ENCODE measurements at places on chromosomes 11 and 22.
A peak's percentile ranks its signal among the peaks of the same experiment; 100 is the strongest.

- DNase-seq: no peak
These were observed 79.0 kb downstream of the TTC28 start for GRCh38 chr22:28600546-28601143.

GRCh38 chr11:108788565-108789199 lies 123.8 kb downstream of the DDX10 start:
- DNase-seq: no peak

- no peak for DNase-seq
These were observed 177.3 kb upstream of the SORL1-AS1 start for GRCh38 chr11:121630041-121630440.

GRCh38 chr11:14742849-14743559 lies 99.4 kb downstream of the PDE3B start:
- no peak for DNase-seq

- DNase-seq: no peak
These were observed 39.0 kb downstream of the CSNK2A3 start for GRCh38 chr11:11313902-11314692.

GRCh38 chr11:86243396-86243795 lies 1.2 kb upstream of the EED start:
- DNase-seq: no peak

- no peak for DNase-seq
These were observed 457.2 kb upstream of the CADM1 start for GRCh38 chr11:115961159-115962003.

DNA sequence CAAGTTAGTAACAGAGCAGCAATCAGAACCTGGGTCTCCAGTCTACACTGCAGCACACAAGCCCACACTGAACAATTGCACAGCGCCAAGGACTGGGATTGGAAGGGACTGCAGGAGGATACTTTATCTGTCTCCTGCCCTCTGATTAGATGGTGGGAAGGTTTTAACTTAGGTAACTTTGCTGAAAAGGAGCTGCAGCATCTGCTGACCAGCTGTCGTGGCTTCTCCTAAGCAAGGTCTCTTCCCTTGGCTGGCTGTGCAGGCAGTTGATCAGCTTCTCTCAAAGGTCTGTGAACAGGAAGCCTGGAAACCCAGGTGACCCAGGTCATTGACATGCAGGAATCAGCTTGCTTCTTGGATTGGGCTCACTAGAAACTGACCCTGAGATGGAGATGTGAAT lies 82.4 kb downstream of the ISX start:
- DNase-seq: no peak

DNA sequence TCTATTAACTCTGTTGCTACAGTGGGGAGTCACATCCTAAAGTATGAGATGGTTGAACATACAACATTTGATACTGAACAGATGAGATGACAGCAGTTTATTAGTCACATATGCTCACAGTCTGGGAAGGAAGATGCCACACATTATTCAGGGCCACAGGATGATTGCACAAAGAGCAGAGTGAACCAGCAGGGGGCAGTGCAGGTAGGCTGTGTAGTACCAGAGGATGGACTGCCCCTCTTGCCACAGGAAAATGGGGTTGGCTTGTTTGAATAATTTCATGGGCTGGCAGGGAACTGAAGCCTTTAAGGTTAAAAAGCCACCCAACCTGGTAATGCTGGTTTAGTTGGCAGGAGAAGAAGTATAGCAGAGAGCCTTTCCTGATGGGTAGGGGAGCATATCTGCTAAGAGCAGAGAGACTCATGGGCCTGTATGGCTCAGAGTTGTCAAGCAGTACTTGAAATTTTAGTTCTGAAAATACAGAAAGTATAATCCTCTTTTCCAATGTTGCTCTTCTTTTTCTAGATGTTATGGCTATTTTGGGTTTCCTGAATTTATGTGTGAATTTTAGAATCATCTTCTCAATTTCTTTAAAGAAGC lies 180.4 kb upstream of the B3GAT1 start:
- peak; percentile 20 for DNase-seq

GRCh38 chr11:65718531-65718930 lies 2.1 kb downstream of the RNASEH2C start:
- no peak for DNase-seq

- no peak for DNase-seq
These were observed 42.1 kb upstream of the JAM3 start for GRCh38 chr11:134026655-134027343.

- no peak for DNase-seq
These were observed 120.9 kb upstream of the MTNR1B start for GRCh38 chr11:92848578-92848977.

DNA sequence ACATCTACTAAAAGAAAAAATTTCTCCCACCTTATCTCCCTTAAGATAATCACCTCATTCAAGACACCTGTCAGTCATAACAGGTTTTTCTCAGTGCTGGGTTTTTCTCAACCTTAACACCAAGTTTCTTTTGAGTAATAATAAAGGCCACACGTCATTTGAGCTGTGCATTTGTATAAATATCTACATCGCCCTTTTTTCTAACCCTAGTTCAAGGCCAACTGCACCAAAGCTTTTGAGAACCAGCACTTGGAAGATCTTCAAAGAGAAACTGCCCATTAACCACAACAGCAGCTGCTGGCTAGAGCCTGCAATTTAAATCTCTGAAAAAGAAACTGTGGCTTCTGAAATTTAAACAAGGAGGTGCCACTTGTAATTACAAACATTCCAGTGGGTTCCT lies 6.9 kb downstream of the CADM1 start:
- no peak for DNase-seq

DNA sequence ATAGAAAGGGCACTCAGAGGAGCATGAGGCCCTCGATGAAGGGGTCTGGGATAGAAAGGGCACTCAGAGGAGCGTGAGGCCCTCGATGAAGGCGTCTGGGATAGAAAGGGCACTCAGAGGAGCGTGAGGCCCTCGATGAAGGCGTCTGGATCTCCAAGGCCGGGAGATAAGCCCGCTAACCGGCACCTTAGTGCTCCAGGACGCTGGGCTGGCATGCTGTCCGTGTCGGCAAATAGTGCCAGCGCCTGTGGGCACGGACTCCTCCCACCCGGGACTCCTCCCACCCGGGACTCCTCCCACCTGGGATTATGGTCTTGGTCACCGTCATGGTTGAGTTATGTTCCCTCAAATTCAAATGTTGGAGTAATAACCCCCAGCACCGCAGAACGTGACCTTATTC lies 725.3 kb downstream of the BRD1 start:
- no peak for DNase-seq

DNA sequence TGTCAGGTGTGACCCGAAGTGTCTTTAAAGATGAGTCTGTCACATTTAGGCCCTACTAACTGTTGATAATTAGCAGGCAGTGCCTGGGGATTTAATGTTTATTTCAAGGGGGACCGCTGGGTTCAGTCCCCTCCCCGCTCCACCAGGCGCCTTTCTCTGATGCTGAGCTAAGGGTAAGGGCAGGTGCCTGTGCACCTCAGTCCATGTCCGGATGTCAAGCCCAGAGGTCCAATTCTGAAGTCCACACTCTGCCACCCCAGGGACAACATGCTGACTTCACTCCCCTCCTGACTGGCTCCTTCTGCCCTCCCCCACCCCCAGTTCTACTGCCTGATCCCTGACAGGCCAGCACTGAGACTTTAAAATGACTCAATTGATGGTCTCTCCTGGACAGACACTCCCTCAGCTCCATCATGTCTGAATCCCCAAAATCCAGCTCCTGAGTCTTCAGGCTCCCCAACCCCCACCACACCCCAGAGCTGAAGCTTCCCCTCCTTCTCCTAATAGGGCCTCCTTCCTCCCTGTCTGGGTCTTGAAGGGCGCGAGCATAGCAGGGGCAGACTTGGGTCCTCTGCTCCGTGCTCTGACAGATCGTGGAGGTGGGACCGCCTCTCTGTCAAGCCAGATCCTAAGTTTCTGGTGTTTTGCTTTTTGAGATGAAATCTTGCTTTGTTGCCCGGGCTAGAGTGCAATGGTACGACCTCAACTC lies 49.8 kb upstream of the ANO1 start:
- DNase-seq: no peak

DNA sequence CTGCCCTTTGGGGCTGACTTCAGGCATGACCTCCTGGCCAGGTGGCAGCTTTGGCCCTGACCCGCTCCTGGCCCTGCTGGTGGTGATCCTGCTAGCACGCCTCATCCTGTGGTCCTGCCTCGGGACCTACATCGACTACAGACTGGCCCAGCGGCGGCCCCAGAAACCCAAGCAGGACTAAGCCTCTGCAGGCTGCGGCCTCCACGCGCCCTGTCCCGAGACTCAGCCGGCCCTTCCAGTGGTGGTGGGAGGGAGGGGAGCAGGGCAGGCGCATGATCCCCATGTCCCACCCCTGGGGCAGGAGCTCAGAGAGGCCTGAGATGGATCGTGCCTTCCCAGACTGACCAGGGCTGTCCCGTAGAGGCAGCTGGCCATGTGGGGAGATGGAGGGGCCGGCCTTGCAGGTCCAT lies 2.1 kb downstream of the SMIM38 start:
- DNase-seq: no peak

- DNase-seq: no peak
These were observed 2.3 kb downstream of the SCUBE2 start for GRCh38 chr11:9089061-9089460.

DNA sequence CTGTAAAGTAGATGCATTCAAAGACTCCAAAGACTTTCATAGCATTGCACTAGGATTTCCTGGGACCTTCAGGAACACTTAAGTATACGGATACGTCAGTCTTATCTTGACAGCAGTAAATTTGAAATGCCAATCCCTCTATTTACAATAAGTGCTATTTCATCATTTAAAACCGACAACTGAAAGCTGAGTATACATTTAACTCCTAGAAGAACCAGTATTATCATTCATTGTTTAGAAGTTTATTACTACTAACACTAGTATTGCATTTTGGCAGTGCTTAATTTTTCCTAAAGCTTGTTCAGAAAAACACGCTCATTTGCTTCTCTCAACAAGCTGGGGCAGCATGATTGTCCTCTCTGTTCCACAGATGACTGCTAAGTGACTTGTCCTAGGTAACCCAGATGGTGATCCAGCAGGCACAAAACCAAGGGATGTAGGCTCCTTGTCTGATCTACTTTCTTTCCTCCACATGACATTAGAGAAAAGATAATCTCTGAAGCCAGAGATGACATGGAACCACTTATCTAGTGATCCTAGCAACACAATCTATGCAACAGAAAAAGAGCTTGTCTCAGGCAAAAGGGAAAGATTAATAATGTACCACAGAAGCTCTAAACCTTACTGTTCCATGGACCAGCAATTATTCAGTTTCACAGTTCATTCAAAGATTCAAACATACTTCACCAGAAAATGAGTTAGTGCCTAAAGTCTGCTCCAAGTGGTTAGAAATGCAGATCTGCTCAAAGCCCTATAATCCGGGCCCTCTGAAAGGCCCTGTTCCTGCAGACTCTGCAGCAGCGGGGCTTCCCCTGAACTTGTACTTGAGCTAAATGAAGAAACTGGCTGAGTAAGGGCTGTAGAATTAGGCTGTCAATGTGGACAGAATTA lies 5.2 kb downstream of the MAML2 start:
- no peak for DNase-seq

DNA sequence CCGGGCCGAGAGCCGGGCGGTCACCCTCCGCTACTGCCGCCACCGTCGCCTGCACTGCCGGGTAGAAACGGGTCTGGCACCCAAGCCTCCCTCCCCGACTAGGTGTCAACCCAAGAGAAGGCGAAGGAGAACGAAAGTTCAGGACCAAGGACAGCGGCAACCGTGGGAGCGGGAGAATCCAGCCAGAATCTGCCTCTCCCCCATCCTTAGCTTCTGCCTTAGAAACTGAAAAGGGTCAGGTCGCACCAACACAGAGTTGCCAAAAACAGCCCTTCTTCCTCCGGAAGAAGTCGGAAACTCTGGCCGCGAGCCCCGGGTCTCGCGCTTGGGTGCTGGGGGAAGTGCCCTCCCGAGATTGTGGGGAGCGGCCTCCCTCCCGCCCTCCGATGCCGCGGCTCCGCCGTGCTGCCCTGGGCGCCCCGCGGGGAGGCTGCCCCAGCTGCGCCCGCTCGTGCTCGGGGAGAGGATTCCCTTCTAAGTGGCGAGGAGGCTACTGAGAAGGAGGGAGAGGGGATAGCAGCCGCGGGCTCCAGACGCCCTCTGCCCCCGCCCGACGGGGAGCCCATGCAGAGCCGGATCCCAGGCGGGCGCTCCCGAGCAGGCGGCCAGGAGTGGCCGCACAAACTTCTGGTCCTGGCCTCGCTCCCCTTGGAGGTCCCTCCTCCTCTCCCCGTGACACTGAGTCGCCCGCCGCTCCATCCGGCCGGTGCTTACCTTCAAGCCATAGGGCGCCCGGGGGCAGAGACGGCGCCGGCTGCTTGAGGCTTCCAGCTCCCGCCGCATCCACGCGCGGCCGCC lies 637 bp downstream of the DRD2 start:
- peak; percentile 19 for DNase-seq

DNA sequence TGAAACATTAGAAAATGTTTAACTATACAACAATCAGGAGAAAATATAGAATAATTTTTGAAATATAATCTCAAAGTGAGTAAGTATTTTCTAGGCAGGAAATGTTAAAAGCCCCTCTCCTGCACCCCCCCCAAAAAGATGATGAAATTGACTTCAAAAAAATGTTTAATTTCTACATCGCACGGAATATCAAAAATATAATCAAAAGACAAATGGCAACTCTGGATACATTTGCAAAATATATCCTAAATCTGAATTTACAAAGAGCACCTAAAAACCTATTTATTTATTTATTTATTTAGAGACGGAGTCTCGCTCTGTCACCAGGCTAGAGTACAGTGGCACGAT lies 36.9 kb downstream of the OR4D9 start:
- no peak for DNase-seq

DNA sequence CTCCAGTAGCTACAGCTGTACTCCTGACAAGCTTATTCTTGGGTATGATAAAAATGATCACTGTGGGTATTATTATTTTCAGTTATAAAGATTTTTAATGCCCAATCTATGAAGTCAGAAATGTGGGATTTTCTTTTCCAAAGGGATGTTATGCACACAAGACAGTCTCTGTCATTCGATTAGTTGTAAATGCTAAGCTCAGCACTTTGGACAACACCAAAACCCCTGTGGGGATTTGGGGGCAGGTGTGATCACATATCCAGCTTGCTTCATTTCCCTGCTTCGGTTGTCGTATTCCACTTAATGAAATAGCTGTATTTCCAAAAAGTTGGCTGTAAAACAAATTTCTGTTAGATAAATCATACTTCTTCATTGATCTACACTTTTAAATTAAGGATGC lies 931.5 kb downstream of the NTM start:
- no peak for DNase-seq

DNA sequence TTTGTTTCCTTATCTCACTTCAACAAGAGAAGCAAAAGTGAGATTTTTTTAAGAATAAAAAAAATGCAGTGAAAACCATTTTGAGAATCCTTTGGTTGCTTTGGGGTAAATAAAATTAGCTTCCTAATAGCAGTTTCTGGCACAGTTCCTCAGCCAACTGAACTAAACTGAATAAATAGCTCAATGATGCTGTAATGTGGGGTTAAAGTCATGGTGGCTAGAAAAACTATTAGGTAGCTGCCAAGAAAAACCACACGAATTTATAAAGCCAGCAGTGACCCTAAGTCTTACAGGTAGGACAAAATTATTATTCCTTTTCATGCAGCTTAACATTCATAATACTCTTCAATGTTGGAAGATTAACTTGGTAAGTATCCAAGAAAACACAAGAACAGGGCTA lies 142.4 kb downstream of the APIP start:
- DNase-seq: no peak

Measured in activated gamma-delta T cell treated with Interleukin-2 at 50 U/mL for 16 hours (primary cell).